Posterior vena cava (tissue), 2 donors: ENCODE measurements at places on chromosomes 4 and X. TPM values are rescaled to one million over a fixed set of nuclear protein-coding genes. Genes with fewer than 3 reads are reported as not detected.

ADH7 gene
- total RNA-seq: not detected

NSG1 gene
- total RNA-seq: 0.42 TPM

MTMR8 gene
- total RNA-seq: 4.9 TPM

ZNF330 gene
- 27.9 TPM for total RNA-seq

IGSF1 gene
- 1.5 TPM for total RNA-seq

CXorf49 gene
- total RNA-seq: not detected

EIF2S3 gene
- total RNA-seq: 114 TPM

BEX5 gene
- 3.0 TPM for total RNA-seq

NAP1L2 gene
- total RNA-seq: 5.0 TPM

ZMAT1 gene
- 5.4 TPM for total RNA-seq

ARHGEF38 gene
- not detected for total RNA-seq

PTPN13 gene
- total RNA-seq: 20.9 TPM

HPSE gene
- total RNA-seq: 4.4 TPM

HTATSF1 gene
- 33.7 TPM for total RNA-seq

BGN gene
- total RNA-seq: 743 TPM

FGG gene
- 0.88 TPM for total RNA-seq

GPR50 gene
- not detected for total RNA-seq

LDB2 gene
- total RNA-seq: 50.5 TPM

MUC7 gene
- total RNA-seq: not detected

SLC26A1 gene
- total RNA-seq: 0.14 TPM

SLC25A14 gene
- 8.4 TPM for total RNA-seq

EGF gene
- 0.14 TPM for total RNA-seq

MFAP3L gene
- 3.0 TPM for total RNA-seq

KIF4A gene
- 0.10 TPM for total RNA-seq

KLB gene
- not detected for total RNA-seq

AFM gene
- not detected for total RNA-seq

GAGE13 gene
- not detected for total RNA-seq

SMAD1 gene
- total RNA-seq: 18.5 TPM

CHM gene
- total RNA-seq: 20.7 TPM

RAB9B gene
- total RNA-seq: 11.8 TPM

TLR10 gene
- total RNA-seq: 0.38 TPM

SGCB gene
- 71.1 TPM for total RNA-seq

ATOH1 gene
- not detected for total RNA-seq

UGT2B17 gene
- not detected for total RNA-seq

USP17L26 gene
- not detected for total RNA-seq

TLR6 gene
- total RNA-seq: 4.9 TPM

MAB21L2 gene
- total RNA-seq: 0.10 TPM

LEF1 gene
- 3.0 TPM for total RNA-seq

MAGEA12 gene
- not detected for total RNA-seq

TNIP3 gene
- total RNA-seq: 0.19 TPM
